ENCODE measurements at places on chromosomes 7 and 10. TPM values are rescaled to one million over a fixed set of nuclear protein-coding genes. Genes with fewer than 3 reads are reported as not detected.
A peak's percentile ranks its signal among the peaks of the same experiment; 100 is the strongest.

Gene FOXK1
- 33.2 TPM for total RNA-seq

Gene LHFPL3
- total RNA-seq: not detected

Gene CD36
- total RNA-seq: not detected

Gene LLCFC1
- not detected for total RNA-seq

- DNase-seq: no peak
Measured at GRCh38 chr7:143492043-143492471, 14.4 kb downstream of the TAS2R41 start.

- peak; percentile 35 for DNase-seq
Measured at GRCh38 chr7:108497082-108497725, 28.7 kb downstream of the PNPLA8 start.

DNA sequence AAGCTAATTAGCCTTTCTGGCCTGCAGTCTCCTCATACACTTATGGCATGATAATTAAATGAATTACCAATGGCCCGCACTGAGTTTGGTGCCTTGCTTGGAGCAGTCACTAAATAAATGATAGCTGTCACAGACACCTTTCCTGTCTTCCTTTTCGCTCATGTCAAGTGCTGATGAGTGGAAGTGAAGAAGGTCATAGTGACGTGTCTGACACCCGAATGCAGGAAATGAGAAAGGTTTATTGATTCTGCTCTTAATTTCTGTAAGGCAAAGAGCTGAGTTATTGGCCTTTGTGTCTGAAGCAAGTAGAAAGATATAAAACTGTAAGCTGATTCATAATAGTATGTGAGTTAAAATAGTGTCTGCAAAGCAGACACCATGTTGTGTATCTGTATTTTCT lies 13.2 kb upstream of the ESYT2 start:
- DNase-seq: no peak

Gene GPR146
- 10.0 TPM for total RNA-seq

DNA sequence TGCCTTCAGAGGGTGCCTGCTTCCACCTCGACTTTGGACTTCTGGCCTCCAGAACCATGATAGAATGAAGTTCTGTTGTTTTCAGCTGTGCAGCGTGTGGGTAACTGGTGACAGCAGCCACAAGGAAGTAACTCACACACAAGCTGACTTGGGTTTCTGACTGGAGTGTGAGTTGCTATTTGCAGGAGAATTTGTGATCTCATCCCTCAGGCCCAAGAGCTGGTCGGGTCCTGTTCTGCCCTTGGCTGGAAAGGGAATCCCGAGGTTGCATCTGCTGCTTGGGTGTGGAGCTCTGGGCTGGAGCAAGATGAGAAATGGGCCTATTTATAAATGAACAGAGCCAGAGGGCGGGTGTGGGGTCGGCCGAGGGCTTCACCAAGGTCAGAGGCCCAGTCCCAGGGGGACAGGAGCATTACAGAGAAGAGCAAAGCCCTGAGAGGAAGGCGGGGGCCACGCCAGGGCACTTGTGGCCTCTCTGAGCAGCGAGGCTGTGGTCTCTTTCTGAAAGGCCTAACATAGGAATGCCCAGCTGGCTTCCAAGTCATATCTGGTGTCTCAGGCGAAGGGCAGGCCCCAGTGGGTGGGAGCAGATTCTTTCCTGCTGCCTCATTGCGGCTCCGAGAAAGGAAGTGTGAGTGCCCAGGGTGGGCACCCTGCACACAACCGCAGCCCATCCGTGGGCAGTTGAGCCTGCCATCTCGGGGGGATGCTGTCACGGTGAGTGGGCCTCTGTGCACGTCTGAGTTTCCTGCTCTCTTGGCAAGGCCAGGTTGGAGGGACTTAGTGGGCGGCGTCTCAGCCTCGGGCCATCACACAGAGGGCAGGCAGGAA lies 26.5 kb upstream of the C10orf71 start:
- DNase-seq: no peak

DNA sequence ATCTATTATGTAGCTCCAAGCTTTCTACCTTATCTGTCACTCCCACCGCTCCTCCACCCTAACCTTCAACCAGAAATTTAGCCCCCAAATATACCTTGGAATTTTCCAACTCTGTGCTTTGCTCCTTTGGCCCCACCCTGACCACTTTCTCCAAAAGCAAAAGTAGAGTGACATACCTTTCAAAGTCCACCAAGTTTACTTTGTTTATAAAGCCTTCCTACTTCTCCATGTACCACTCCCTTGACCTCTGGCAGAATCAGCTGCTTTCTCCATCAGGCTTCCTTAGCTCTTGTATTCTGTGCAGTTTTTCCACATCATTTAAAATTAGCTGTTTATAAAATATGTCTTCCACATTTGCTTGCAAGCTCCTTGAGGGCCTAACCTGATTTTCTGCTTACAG lies 40.9 kb upstream of the RSBN1L start:
- no peak for DNase-seq

Gene SLC39A12
- total RNA-seq: not detected

DNA sequence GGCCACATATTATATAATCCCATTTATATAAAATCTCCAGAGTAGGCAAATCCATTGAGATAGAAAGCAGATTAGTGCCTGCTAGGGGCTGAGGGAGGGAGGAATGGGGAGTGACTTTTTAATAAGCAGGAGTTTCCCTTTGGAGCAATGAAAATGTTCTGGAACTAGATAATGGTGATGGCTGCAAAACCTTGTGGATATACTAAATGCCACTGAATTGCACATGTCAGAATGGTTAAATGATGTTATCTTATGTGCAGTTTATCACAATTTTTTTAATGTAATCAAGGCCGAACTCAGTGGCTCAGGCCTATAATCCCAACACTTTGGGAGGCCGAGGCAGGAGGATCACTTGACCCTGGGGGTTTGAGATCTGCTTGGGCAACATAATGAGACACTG lies 145.5 kb upstream of the AUTS2 start:
- no peak for DNase-seq

GRCh38 chr7:14995774-14996173 lies 93.2 kb upstream of the DGKB start:
- no peak for DNase-seq

DNA sequence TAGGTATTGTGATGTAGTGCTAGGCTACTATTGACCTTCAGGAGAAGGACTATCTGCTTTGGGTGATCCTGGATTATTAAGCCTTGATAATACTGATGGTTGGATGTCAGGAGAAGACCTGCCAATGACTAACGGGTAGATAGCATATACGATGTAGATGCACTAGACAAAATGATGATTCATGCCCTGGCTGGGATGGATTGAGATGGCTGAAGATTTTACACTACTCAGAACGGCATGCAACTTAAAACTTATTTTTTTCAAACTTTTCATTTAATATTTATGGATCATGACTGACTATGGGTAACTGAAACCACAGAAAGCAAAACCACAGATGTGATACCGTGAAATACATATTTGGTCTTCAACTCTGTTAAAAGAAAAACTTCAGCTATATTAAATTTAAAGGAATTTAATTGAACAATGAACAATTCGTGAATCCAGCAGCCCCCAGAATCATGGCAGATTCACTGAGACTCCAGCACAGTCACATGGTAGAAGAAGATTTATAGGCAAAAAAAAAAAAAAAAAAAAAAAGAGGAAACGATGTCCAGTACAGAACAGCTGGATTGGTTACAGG lies 124.6 kb upstream of the CDK13 start:
- no peak for DNase-seq

DNA sequence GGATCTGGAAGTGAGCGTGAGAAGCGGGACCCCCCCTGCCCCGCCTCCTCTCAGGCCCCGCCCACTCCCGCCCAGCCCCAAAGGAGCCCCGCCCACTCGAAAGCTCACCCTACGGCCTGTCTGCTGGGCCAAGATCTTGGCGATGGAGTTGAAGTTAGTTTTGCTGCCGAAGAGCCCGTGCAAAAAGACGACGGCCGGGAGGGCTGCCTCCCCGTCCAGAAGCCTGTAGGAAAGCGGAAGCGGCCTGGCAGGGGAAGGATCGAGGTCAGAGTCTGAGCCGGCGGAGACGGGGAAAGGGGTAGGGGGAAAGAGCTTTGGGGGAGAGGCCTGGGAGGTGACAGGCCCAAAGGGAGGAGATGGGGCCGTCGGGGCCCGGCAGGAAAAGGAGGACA lies 386 bp downstream of the ABHD11 start:
- peak; percentile 65 for DNase-seq

DNA sequence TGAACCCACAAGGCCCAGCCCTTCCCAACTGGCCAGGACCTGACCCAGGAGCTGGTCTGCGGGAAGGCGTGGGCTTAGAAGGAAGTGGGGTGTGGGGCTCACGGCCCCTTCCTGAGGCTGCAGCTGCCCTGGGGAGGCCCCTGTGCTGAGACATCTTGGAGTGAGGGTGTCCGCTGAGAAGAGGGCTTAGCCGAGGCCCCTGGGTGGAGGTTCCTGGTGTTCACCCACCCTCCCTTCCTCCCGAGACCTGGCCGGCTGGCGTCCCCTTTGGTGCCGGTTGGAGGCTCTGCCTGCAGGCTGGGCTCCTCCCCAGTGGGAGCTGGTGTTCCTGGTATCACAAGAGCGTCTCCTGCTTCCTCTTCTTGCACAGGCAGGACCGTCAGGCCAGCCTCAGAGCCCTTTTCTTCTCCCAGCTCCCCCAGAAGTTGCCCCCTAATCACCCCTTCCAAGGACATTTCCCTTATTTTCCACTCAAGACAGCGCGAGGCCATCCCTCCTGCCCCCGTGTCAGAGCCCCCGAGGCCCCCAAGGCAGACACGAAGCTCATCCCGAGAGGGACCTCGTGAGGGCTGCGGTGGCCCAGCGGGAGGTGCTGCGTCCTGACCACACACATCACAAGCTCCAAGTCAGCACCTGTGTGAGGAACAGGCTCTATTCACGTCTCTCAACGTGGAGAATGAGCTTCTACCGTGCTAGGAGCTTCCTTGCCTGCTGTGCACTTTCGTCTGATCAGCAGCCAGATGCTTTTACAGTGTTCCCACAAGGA lies 25.1 kb upstream of the FAM20C start:
- no peak for DNase-seq

- DNase-seq: no peak
Measured at GRCh38 chr10:71398976-71399375, 2.3 kb downstream of the CDH23 start.

GRCh38 chr10:3151889-3152565 lies 20.6 kb downstream of the PITRM1 start:
- DNase-seq: no peak

- DNase-seq: no peak
Measured at GRCh38 chr10:13959443-13960359, 371.0 kb downstream of the FRMD4A start.

Data from activated CD4-positive, alpha-beta memory T cell treated with anti-CD3 and anti-CD28 coated beads, Interleukin-2, amount 10 ng/mL, durations not matched to agents 7 days and 5 days (primary cell).